Peyer's patch (tissue), 4 donors: ENCODE measurements at places on chromosomes 3 and 15.

DNA sequence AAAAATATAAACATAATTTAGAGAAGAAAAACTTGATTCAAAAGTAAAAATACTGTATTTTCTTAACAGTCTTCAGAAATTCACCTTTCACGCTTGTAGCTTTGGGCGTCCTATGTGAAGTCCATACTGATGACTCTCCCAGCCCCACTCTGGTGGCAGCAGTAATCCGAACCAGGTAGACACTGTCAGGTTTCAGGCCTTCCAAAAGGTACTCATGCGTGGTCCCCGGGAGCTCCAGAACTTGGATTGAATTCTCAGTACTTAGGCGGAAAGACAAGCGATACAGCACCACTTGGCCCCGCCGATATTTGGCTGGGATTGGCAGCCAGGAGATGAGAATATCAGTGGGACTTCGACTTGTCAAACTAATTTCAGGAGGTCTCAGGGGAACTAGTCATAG lies 69.7 kb downstream of the PRTG start:
- DNase-seq: no peak

GRCh38 chr3:6601374-6601773 lies 259.5 kb upstream of the GRM7 start:
- no peak for DNase-seq

DNA sequence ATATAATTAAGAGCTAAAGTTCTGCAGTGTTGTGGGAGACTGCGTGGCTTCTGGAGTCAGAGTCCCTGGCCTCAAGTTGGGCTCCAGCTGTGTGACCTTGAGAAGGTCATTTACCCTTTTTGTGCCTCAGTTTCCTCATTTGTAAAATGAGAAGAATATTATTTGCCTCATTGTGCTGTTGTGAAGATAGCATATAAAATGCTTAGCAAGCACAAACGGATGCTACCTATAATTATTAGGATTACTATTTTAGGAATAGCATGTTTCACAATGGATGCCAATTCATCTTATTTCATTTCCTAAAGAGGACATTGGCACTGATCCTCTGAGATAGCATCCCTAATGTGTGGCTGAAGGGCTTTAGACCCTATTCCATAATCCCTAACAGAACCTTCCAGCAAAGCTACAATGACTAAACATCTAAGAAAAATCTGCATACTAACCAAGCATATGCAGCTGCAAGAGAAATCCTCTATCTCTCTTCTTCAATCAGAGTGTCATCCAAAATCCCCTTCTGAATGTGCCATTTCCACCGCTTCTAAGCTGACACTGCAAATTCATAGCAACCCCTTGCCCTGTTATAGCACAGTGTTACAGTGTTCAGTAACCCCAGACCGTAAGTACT lies 148.3 kb downstream of the RBMS3 start:
- DNase-seq: no peak

DNA sequence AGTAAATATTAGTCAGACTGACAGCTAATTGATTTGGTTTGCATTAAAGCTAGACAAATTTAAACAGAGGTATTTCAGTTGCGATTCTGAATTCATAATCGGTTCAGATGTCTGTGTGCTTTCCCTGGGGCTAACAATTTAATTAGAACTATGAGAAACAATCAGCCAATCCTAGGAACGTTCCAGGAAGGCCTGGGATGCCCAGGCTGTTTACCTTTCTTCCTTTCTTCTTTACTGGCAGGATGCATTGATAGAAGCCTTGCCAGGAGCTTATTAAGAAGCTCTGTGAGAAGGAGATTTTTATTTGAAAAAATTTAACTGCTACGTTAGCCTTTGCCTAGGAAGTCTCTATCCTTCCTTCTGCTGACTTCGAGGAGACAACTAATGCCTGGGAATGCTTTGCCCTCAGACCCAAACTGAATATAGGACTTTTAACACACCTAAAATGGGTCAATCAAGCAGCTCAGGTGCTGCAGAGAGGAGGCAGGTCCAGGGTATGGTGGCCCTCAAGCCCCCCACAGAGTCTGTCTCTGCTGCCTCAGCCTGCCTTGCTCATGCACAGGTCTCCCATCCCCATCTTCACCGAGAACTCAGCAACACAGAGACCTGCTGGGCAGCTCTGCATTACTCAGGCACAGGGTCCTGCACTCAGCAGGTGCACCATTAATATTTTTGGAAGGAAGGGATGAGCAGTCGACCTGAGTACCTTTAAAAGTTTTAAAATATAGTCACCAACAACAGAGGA lies 48.5 kb downstream of the PCSK6 start:
- DNase-seq: no peak

DNA sequence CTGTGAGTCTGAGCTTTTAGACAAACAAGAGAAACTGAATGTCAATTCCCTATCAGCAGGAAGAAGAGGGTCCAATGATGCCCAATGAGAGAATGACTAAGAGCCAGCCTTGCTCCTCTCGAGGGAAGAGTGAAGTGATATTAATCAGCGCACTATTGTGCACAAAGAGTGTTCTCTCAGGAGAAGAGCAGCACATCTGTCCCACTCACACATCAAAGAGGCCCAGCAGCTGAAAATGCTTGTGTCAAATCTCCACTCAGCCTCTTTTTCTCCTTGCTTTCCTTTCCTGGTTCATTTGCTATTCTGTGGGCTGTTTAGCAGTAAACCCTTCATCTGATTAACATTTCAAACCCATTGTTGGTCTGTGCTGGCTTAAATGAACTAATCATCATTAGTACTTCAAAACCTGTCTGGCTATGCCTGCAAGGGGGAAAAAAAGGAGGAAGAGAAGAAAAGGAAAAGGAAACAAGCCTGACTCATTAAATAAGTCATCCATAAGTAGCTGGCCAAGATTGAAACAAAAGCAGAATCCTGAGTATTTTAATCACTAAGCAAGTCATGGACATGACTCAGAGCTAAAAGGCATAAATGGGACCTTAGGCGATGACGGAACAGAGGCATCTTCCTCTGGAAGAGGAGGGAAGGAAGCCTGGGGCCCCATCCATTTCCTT lies 912.7 kb downstream of the TUSC7 start:
- no peak for DNase-seq

DNA sequence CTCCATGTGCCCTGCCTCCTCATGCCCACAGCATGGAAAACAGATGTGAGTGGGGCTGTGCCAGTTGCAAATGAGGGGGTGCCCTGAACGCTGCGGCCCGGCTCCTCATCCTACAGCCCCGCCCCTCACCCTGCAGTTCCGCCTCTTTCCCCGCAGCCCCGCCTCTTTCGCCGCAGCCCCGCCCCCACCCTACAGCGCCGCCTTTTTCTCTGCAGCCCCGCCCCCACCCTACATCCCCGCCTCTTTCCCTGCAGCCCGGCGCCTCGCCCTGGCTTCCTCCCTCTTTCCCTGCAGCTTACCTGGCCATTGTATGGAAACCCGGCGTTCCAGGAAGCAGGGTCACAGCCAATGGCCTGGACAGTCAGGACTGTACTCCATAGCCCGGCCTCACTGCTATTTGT lies 284.9 kb downstream of the TLE3 start:
- DNase-seq: no peak

DNA sequence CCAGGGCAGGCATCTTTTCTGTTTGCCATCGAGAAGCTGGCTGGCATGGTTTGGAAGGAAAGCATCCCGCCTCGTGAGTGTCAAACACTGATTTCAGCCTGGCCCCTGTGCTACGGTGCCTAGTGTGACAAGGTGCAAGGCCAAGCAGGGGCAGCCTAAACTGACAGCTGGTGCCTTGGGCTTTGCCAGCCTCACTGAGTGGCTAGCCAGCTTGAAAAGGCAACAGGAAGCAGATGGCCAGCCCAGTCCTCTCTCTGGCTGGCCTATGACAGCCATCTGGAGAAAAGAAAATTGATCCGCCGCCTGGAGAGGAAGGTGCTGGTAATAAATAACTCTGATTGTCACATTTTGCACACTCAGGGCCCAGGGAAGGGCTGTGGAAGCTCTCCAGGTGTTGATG lies 52.2 kb downstream of the C3orf85 start:
- DNase-seq: no peak

GRCh38 chr15:62769604-62770003 lies 272.9 kb upstream of the TPM1 start:
- DNase-seq: no peak

- no peak for DNase-seq
Observed at GRCh38 chr3:142947352-142947751, 16.1 kb downstream of the PAQR9 start.

DNA sequence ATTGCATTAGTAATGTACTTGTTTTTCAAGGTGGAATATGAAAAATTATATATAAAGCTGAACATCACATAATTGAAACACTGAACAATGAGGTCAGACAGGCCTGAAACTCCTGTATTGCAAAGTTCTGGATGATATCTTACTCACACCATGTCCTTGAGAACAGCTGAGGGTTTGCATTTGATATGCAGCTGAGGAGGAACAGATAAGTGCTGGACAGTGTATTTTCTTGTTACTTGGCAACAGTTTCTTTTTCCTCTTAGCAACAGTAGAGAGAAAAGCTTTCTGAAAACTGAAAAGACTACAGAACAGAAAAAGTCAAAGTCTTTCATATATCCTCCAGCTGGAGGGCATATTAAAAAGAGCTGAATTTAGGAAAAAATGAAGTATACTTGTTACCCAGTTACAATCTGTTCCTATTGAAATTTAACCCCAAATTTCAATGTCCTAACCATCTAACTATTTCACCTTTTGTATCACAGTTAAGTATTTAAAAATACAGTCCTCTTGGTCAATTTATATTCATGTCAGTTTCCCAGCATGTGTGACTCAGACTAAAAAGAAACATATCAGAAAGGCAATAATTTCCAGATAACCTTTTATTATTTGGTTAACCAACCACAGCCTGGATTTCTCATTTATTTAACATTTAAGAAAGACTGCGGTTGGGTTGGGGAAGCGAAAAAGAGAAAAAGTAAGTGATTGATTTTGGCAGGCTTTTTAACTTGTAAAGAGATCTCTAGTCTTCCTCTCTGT lies 733.0 kb upstream of the DPPA4 start:
- no peak for DNase-seq

DNA sequence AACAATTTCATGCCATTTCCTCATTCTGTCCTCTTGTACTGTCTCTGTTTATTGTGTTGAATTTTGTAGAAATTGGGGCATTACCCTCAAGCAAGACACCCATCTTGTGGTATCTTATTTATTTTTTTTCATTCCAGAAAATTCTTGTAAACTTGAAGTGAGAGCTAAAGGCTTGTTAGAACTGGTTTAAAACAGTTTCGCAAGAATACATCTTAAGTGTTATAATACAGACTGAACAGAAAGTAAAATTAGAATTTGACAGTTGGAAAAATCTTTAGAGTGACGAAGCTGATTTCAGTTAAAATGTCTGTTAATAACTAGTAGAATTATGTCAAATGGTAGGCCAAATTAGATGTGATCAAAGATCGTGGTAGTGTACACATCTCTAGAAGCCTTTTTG lies 26.9 kb downstream of the RNF13 start:
- DNase-seq: no peak

DNA sequence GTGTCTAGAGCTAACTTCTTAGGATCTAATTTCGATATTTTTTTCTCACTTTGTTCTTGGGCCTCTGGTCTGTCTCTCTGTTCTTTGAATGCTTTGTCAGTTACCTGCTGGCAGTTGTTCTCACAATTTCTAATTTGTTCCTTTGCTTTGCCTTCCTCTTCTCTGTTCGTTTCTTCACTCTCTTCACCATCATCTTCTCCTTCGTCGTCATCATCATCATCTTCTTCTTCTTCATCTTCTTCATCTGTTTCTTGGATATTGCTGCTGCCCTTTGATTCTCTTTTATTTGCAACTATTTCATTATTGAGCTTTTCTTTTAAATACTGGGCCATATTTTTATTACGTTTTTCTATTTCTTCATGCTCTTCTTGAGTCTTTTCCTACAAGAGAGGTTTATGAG lies 2.7 kb downstream of the LMOD3 start:
- DNase-seq: no peak

- no peak for DNase-seq
Observed at GRCh38 chr3:95280711-95281352, 1218.0 kb downstream of the NSUN3 start.

DNA sequence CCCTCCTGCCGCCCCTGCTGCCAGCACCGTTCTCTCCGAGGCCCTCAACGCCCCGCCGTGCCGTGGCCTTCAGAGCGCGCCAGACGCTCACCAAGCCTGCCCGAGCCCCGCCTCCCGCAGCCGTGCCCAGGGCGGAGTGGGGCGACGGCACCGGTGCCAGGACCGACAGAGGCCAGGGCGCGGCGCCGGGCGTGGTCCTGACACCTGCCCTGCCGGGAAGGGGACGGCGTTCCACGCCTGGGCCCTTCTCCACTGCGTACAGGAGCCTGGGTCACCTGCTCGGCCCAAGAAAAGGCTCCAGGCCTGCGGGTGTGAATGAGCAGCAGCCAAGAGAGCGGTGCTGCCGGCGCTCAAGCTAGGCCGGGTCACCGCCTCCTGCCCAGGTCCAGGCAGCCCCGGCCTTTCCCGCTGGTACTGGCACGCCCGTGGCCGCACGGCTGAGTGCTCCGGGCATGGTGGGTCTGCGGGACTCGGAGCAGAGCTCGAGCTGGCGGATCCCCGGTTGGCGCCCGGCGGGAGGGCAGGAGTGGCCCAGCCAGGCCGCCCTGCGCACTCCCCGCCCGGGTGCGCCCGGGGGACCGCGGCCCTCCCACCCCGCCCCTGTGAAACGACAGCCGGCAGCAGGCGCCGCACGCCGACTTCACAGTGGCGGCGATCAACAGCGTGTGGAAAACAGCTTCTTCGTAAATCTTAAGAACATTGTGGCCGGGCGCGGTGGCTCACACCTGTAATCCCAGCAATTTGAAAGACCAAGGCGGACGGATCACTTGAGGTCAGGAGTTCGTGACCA lies 4.2 kb downstream of the OCA2 start:
- no peak for DNase-seq

GRCh38 chr3:30611613-30612436 lies 5.4 kb downstream of the TGFBR2 start:
- DNase-seq: no peak
